Ovary (tissue), 10 donors: ENCODE measurements at places on chromosomes 4 and X. TPM values are rescaled to one million over a fixed set of nuclear protein-coding genes. Genes with fewer than 3 reads are reported as not detected.
A peak's percentile ranks its signal among the peaks of the same experiment; 100 is the strongest.

GRCh38 chrX:43423876-43424275 is 232.2 kb upstream of the MAOA start:
- no peak for DNase-seq

The S100P gene
- total RNA-seq, result 0.37 TPM

- DNase-seq, result no peak
Observed at GRCh38 chr4:152817331-152817730, 37.6 kb downstream of the ARFIP1 start.

DNA sequence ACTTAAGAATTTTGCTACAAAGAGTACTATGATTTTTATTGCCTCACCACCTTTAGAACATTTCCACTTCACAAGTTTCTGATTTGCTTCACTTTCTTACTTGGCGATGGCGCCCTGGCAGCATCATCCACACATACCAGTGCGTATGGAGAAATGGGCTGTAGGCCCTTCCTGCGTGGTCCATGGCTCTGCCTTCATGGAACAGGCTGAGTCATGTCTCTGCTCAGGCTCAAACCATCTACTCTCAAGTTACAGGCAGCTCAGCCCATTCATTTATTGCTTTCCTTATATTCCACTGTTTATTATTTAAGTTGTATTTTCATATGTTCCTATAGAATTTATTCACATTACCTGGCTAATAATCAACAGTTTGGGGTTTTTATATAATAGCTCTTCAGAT is 21.1 kb downstream of the CASP3 start:
- DNase-seq, result no peak

DNA sequence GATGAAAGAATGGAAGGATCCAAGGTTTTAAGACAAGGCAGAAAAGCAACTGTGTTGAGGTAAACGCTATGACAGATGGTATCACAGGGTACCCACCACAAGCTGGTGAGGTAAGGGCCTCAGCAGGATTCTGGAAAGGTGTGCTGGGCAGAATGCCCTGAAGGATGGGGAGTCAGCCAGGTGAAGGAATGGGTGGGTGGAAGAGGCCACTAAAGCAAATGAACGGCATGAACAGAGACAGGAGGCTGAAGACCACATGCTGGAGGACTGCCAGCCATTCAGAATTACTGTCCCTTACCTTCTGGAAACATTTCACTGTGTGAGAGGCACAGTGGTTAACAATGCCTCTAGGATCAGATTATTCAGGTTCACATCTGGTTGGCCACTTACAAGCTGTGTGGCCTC is 23.6 kb downstream of the GPRIN3 start:
- DNase-seq, result no peak

DNA sequence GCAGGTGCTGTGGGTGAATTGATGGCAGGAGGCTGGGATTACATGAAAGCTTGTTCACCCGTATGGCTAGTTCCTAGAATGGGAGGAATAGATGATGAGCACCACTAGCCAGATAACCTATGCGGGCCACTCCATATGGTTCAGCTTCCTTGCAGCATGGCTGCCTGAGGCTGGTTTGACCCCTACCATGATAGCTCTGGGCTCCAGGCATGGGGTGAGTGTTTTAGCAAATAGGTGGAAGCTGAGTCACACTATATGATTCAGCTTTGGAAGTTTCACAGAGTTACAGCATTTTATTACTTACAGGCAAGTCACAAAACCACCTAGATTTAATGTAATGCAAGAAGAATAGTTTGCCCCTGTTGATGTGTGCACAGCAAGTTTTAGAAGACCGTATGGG is 603.2 kb downstream of the STIM2 start:
- no peak for DNase-seq

DNA sequence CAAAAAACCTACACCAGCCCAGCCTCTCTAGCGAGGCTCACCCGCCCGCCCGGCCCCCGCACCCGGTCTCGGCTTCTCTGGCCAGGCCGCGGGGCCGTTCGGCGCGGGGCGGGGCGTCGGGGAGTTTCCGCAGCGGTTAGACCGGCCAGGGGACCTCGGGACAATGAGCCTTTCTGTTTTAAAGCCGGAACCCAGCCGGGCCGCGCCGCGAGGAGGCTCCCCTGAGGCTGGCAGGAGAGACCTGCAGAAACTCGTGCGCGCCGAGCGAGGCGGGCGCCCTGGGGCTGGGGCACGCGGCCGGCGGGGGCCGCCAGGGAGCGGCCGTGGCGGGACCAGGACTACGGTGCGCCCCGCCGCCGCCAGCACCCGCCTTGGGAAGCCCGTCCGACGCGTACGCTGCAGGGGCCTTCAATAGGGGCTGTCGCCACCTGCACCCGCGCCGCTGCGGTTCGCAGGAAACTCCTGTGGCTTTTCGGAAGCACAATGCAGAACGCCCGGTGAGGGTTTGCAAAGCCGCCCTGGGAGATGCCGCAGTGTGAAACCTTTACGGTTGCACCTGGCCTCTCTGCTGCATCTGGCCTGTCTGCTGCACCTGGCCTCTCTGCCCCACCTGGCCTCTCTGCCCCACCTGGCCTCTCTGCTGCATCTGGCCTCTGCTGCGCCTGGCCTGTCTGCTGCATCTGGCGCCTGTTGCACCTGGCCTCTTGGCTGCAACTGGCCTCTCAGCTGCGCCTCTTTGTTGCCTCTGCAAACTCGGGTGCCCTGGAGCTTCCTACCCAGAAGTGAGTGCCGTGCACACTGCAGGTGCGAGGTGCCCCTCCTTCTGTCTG is 63.9 kb downstream of the TRAPPC11 start:
- peak; percentile 51 for DNase-seq

GRCh38 chr4:186669159-186669731 is 54.4 kb downstream of the FAT1 start:
- DNase-seq, result no peak

DNA sequence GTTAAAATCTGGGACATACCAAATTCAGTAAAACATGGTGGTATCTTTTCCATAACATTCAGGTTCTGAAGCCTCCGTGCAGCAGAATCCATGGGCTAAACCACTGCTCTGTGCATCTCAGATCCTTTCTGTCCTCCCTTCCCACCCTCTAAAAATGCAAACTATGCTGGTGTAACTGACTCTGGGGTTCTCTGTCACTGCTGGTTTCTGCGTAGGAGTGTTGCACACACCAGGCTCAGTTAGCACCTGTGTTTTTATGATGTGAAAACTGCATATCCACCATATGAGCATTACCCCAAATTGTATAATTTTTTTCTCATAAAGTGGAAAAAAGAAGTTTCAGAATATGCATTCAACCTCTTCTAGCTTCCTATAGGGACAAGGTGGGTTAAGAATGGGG is 22.4 kb upstream of the IL21 start:
- no peak for DNase-seq

The HMGN5 gene
- total RNA-seq, result 8.1 TPM

DNA sequence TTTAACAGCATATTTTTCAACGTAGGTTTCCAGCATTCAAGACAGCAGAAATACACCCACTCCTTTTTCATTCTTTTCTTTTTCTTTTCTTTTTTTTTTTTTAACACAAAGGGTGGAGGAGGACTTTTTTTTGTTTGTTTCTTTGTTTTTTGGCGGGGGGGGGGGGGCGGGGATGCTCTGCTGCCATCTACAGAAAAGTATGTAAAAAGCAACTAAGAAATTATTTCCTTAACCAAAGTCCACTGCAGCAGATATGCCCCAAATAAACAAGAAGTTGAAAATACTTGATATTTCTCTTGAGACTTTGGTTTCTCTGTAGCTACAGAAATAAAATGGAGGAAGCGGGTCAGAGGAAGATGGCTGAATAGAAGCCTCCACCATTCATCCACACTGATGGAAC is 63.2 kb upstream of the PBDC1 start:
- no peak for DNase-seq

GRCh38 chr4:25955705-25956104 is 41.7 kb downstream of the SMIM20 start:
- no peak for DNase-seq

DNA sequence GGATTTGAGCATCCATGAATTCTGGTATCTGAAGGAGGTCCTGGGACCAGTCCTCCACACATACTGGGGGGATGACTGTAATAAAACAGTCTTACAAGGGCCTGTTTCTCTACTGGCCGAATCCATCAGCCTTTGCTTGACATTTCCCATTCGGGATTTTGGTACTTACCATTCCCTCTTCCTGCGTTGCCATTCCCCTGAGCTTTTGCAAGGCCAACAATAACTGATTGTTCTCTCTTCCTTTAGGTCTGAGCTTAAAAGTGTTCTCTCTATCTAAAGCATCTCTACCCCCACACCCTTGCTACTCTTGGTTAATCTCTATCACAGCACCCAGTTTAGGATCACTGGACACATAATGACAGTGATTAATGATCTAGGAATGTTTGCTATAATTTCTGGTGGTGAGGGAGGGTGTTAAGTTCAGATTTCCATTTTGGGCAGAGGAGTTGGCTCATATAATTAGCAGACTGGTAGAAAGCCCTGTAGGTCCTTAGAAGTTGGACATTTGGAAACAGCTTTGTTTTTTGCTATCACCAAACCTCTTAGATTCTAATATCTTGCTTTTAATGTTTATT is 29.4 kb downstream of the TMA16 start:
- no peak for DNase-seq

- DNase-seq, result no peak
Observed at GRCh38 chr4:955161-955921, 18.0 kb downstream of the DGKQ start.

DNA sequence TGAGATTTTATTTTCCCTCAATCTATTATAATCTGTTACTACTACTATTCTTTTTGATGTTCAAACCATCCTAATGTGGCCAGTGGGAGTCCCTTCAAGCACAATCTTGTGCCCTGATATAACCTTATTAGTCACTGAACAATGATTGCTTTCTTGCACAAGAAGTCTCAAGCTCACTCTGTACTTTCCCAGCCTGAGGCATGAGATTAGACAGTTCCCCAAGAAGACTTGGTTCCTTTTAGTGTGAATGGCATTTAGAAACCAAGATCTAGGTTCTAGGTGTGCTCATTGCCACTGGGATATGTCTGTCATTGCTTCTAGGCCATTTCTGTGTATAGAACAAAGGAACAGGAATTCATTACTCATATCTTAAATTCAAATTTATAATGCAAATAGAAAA is 28.0 kb upstream of the RBM41 start:
- no peak for DNase-seq

GRCh38 chr4:102599455-102599854 is 98.3 kb downstream of the NFKB1 start:
- DNase-seq, result no peak

DNA sequence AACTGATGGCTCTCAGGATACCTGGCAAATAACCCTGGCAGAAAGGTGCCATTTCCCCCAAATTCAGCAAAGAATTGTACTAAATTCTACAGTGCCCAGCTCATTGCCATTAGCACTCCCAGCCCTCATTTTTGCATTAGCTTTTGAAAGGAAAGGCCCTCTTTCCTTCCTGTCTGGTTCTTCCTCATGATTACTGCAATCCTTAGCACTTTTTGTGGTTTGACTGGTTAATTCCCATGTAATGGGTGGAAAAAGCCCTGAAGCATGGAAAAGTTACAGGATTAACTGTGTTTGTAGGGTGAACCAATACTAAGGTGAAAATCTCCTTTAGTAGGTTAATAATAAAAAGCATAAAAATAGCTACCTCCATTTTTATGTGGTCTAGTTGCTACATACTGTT is 139.5 kb downstream of the NPNT start:
- DNase-seq, result no peak

The TMEM31 gene
- 0.35 TPM for total RNA-seq

GRCh38 chr4:152028131-152028530 is 267.3 kb upstream of the GATB start:
- DNase-seq, result no peak

GRCh38 chr4:180913750-180914149 is 1329.5 kb upstream of the TENM3 start:
- DNase-seq, result no peak

GRCh38 chr4:181661090-181661489 is 582.1 kb upstream of the TENM3 start:
- no peak for DNase-seq

The FREM3 gene
- total RNA-seq, result not detected

The TCP11X2 gene
- not detected for total RNA-seq

- no peak for DNase-seq
Observed at GRCh38 chr4:53645108-53645507, 53.8 kb upstream of the LNX1 start.

DNA sequence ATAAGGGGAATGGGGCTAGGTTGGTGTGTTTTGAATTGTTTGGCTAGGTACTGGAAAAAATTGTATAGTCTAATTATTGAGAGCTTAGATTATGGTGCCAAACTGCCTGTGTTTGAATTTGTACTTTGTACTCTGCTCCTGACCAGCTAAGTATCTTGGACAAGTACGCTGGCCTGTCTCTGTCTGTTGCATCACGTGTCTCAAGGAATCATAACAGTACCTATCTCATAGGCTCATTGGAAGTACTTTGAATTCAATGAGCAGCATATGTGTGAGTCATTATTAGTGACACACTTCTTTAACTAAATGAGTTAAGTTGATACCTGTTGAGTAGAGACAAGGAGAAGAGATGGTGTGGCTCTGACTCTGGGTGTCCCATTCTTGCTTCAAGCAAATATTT is 69.5 kb upstream of the MND1 start:
- DNase-seq, result no peak

DNA sequence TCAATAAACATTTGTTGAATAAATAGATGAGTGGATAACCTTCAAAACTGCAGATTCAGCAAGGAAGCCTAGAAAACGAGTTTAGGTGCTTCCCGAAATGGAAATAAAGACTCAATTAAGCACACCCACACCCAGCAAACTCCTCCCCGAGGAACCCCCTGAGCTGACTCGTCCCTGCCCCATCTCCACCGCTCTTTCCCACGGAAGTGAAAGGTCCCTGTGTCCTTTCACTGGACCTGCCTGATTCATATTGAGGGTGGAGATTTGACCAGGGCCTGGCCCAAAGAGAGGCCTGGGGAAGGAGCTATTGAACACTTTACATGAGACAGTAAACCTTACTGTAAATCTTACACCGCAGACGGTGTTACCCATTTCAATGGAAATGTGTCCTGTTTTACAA is 129.1 kb downstream of the CPZ start:
- DNase-seq, result peak; percentile 3

The PROM1 gene
- total RNA-seq, result 3.3 TPM

DNA sequence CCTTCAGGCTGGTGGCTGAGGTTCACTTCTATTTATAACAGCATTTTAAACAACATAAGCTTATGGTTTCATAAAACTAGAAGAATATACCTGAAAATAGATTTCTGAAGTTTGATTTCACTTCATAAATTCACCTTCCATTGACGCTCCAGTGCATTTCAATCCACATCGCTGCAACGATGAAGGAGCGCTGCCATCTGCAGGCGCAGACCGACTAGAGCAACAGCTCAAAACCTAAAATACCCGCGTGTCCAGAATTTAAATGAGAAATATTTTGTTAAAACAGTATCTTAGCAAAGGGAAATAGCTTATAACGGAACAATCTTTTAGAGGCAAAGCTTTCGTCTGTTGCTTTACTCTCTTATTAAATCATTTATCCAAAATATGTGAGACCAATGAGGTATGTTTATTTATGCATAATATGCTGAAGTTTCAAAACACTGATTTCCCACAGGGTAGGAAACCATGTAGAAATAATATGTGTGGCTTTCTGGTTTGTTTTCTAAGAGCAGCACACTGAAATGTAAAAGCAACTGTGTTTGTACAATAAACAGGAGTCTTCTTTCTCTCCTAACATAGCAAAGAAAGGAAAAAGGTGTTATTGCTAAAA is 816.4 kb upstream of the FRG1 start:
- DNase-seq, result no peak

- DNase-seq, result no peak
Observed at GRCh38 chrX:149004936-149005335, 500.2 kb downstream of the IDS start.

- DNase-seq, result no peak
Observed at GRCh38 chrX:151771726-151772125, 37.2 kb downstream of the CNGA2 start.

The BTC gene
- total RNA-seq, result 6.0 TPM
